Tongue (tissue), 3 donors: ENCODE measurements at places on chromosomes 4 and X.

DNA sequence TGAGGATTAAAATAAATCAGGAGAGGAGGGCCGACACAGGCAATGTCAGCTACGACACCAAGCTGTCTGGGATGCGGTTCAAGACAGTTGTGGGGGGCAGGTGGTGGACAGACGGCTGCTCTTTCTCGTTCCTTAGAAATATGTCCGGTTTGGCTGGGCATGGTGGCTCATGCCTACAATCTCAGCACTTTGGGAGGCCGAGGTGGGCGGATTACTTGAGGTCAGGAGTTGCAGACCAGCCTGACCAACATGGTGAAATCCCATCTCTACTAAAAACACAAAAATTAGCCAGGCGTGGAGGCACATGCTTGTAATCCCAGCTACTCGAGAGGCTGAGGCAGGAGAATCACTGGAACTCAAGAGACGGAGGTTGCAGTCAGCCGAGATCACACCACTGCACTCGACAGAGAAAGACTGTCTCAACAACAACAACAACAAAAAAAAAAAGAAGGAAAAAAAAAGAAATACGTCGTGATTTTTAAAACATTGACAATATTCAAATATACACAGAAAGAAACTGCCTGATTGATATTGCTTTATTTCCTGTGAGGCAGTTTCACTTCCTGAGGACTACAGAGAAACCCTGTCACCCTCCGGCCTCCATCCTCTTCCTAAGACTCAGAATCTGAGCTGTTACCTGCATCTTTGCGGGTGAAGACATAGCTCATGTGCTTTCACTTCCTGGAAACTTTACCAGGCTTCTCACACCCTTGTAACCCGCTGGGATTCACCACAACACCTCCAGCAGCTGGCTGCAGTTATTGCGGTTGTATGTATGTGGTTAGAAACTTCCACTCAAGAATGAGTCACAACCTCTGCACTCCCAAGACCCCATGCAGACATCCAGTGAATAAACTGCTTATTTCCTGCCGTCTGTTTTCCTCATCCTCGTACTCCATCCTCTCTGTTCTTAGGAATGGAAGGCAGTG lies 63.8 kb upstream of the STS start:
- no peak for DNase-seq

DNA sequence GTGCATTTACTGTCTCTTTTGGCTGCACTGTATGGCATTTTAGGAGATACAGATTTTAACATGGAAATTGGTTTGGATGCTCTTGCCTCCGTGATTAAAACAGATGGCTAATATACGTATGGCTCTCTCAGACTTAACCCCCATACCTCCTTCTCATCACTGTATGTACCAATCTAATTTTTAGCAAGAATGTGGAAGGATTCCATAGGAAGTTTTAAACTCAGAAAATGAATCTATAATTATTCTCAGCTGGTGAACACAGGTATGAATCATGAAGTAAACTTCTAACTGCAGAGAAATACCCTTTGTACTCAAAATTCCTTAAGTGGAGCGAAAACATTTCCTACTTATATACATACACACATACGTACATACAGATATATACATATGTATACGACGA lies 210.5 kb upstream of the NEIL3 start:
- no peak for DNase-seq

- no peak for DNase-seq
Measured at GRCh38 chr4:80086296-80086695, 13.3 kb upstream of the ANTXR2 start.

DNA sequence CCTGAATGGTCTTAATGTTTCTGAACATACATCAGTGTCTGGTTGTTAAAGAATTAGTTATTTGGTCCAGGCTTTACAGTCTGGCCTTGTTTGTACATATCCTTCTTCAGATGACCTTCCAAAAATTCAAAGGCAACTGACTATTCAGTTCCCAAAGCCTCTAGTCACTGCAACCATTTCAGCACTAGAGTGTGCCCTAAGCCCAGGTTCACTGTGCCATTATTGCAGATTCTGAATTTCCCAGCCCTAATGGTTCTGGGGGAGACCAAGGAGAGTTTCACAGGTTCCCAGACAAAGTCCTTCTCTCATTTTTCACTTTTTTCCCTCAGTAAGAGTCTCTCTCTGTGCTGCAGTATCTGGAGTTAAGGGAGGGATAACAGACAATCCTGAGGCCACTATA lies 235.8 kb downstream of the TRAM1L1 start:
- no peak for DNase-seq

DNA sequence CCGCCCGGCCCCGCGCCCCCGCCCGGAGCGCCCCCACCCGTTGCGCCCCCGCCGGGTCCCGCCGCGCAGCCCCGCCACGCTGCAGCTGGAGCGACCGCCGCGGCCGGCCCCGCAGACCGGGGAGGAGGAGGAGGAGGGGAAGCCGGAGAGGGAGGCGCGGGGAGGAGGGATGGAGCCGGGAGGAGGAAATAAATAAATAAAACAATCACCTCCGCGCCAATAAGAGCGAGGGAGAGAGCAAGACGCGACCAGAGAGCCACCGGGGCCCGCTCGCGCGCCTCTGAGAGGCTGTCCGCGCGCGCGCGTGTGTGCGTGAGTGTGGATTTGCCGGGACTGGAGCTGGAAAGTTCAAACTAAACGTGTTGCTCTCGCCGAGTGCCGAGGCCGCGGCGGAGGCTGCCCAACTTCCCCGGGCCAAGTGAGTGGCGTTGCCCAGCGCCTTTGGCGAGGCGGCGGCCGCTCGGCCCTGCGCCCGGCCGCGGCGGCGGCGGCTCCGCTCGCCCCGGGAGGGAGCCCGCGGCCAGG lies 2184.4 kb upstream of the TENM3 start:
- DNase-seq: peak; percentile 79

DNA sequence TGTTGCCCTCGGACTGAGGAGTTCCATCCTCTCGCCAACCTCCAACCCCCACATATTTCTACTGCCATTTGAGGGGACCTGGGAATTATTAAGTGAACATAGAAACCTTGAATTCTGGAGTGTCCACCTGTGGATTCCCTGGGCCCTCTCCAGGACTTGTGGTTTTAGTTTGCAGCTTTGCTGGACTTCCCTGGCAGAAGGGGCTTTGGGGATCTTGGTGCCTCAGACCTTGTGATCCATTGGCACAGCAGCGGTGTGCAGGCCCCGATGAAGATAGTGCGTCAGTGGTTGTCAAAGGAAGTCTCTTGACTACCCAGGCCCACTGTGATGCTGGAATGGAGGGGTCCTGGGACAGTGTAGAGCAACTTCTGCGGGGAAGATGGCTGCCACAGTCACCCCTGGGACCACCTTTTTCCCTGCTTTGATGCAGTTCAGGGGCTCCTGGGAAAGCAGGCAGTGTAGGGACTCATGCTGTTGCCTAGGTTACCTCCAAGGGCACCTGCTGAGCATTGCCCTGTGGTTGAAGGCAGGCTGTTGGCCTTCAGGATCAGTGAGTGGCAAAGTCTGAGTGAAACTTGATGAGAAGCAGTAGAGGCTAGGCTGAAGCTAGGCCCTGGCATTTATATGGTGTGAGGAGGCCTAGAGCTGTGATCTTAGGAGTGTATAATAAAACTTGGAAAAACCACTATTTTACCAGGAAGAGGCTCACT lies 2.2 kb downstream of the SLC16A2 start:
- no peak for DNase-seq

DNA sequence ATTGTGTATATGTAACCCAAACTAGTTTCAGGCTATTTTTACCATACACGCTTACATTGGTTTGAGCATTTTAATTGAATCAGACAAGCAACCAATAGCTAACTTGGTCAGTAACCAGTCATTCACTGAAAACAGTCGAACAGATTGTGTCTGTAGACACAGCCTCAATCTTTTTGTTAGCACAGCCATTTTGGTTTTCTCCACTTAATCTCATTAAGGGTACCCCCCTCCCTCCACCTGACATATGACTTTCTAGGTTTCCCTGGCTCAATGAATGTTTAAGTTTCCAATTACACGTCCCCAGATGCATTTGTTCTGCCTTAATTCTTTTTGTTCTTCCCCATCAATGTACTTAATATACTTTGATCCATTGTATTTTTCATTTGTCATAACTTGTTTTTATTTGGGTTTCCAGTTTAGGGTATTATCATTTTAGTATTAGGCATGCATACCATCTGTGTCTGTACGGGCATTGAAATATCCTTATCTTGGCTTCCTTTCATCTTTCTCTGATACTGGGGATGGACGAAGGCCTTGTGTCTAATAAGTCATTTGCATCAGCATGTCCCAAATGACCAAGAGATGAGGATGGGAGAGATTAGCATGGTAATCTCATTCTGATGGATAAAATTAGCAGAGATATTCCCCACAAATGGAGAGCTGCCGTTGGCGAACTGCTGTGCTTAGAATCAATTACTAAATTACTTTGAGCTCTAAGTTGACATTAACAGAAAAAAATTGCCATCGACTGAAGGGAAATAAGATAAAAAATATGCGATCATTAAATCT lies 35.9 kb upstream of the PHOX2B start:
- DNase-seq: no peak

DNA sequence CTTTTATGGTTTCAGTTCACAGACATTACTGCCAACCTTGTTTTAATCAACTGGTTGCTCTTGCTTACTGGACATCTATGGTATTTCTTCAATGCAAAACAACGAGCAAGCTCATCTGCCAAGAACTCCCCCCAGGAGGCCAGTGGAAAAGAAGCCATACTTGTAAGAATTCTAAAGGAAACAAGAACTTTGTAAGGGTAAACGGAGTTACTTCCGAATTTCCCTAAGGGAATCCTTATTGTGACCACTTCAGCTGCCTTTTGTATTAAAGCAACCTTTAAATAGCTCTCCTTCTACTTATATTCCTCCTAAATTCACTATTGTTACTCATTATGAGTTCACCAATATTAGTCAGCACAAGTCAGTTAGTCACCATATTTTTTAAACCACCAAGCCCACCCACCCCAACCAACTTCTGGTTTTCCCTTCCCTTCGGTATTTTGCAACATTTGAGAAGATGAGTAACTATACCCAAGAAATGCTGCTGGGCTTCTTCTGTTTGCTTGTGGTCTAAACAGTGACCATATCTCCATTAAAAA lies 602.8 kb upstream of the DIPK2B start:
- DNase-seq: no peak

GRCh38 chrX:85506871-85507270 lies 127.4 kb upstream of the POF1B start:
- no peak for DNase-seq

GRCh38 chr4:68256284-68256683 lies 10.8 kb upstream of the TMPRSS11B start:
- no peak for DNase-seq

DNA sequence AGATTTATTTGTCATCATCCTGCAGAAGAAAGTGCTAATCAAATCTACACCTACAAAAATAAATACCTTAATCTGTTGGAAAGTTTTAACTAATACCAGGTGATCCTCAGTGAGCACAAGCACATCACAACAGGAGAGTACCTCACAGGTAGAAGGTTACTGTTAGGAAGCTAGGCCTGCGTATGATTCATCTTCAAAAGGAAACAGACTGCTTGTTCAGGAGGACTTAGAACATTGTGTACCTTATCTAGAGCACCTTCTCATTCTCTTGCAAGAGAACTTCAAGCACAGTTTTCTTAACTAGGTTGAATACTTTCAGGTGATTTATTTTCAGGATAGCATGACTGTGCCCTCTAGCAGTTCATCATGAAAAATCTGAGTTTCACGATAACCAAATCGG lies 54.2 kb downstream of the MND1 start:
- DNase-seq: no peak

DNA sequence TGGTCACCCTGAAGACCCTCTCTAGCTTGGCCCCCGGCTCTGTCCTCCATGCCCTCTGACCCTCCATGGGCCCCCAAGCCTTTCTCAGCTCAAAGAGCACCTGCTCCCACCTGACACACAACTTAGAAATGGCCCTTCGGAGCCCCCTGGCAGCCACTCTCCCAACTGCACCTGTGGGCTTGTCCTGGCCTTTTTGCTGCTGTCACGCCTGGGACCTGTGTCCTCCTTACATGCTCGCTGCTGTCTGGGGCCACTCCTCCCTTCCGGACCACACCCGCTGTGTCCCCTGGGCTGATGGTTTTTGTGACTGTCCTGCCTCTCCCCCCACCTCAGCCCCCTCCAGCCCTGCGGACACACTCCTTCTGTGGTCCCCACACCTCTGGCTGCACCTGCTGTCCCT lies 106.2 kb upstream of the AFAP1 start:
- no peak for DNase-seq

DNA sequence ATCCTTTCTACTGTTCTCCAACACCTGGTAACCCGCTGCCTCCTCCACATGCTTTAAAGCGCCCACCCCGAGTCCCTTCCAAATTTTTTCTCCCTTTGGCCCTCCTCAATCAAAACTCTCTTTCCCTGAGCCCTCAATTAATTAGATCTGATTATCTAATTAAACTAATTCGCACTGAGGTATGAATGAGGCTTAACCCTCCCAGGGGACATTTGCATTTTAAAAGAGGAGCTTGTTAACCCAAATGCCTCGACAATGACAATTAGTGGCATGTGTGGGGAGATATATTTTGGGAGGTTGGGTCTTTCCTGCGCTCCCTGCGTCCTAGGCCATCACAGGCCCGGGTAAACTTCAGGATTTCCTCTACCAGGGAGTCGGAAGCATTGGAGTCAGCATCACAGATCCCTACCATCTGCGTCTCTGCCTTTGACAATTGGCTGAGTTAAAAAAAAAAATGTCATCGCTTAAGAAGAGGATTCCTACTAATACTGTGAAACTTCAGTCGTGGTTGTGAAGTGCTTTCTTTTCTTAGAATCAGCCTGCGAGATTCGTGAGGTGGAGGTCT lies 50.6 kb downstream of the TENM3 start:
- DNase-seq: no peak

DNA sequence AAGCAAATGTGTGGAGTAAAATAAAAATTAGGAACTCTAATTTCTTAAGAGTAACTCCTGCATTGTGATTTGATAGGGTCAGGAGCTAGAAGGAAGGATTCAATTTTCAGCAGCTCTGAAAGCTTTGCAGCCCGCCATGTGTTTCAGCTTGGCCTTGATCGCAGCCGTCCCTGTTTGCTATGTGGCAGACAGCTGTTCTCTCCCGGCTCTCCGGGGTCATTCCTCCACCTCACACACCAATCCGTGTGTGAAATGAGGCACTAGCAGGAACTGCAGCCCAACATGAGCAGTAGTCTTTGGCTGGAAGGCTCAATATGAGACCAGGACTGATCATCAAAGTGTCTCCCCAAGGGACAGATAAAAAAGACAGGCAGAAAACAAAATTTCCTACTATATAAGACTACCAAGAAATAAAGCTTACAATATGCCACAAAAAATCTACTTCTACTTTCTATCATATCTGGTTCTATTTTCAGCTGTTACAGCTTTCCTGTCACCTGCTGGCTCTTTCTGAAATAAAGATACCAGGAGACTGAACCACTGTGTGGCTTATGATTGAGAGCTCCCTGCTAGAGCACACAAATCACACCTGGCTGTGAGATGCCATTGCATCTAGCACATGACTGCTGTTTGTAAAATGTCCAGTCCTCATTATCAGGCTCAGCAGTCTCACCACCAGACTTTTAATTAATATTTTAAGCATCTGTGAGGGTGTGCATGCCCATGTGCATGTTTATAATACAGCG lies 44.1 kb upstream of the SEC24B start:
- DNase-seq: peak; percentile 85
